NCI-H748 treated with DMSO at 0.1 percent for 48 hours (cell line): ENCODE measurements at places on chromosomes 12 and 14.

GRCh38 chr14:84017495-84017894 is 1512.4 kb upstream of the FLRT2 start:
- DNase-seq, result no peak

DNA sequence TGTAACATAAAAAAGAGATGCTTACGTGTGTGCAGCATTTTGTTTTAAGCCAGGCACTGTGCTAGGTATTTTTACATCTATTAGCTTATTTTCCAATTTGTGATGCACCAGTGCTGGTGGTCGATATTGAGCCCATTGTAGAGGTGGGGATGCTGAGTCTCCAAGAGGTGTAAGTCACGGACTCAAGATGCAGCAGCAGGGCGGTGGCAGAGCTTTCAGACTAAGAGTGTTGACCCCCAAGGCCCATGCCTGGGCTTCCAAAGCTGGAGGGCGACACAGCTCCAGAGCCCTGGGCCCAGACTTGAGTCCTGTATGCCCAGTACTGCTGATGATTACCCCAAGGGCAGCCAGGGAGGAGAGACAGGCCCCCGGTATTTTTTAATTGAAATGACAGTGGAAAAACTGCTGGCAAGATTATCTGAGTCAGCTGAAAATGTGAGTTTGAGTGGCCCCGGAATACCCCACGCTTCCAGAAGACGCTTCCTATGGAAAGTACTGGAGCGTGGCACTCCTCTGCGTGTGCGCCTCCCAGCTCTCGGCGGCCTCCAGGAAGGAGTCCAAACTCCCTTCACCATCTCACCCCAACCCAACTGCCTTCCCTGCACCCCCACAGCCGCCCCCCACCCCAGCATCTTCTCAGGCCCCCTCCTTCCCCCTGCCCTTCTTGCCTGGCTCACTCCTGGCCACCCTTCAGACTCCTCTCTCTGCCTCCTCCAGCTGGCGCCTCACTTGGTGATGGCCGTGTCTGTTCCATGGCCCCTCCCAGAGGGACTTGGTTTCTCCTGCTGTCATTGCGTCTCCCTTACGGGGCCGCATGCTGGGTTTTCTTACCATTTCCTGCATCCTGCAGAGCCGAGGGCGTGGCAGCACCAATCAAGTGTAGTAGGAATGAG is 40.7 kb downstream of the ELK3 start:
- DNase-seq, result no peak

DNA sequence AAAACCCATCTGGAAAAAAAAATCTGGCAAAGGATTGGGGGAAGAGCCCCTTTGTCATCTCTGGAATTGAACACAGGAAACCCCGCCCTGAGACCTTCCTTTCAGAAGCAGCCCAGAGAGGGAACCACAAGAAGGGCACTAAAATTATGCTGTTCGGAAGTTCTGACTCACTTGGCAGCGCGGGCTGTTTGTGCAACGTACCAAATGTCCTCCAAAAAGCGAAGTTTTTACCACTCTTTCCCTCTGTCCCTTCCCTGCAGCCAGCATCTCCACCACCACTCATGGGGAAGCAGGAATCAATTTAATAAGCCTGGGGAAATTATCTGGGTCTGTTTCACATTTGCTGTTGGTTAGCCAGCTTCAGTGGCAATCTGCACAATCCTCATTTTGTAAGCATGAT is 3.2 kb upstream of the SYNE3 start:
- no peak for DNase-seq

- DNase-seq, result peak; percentile 99
Measured at GRCh38 chr14:58331111-58331510, 32.8 kb downstream of the ARID4A start.

DNA sequence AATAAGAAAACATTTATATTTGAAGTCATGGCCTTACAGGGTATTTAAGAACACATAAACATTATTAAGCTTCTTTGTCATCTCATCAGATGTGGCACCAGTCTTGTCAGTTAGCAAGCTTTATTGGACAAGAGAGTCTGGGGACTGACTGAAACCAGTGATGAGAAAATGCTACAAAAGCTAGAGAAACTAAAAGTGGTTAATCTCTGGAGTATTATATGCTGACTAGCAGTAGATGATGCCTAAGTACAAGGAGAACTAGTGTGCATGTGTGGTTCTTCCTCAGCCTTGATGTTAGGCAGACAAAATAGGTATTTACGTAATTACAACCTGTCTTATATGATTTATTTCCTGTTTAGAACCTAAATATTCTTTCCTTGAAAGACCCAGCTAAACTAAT is 176.5 kb downstream of the CPNE8 start:
- DNase-seq, result no peak

DNA sequence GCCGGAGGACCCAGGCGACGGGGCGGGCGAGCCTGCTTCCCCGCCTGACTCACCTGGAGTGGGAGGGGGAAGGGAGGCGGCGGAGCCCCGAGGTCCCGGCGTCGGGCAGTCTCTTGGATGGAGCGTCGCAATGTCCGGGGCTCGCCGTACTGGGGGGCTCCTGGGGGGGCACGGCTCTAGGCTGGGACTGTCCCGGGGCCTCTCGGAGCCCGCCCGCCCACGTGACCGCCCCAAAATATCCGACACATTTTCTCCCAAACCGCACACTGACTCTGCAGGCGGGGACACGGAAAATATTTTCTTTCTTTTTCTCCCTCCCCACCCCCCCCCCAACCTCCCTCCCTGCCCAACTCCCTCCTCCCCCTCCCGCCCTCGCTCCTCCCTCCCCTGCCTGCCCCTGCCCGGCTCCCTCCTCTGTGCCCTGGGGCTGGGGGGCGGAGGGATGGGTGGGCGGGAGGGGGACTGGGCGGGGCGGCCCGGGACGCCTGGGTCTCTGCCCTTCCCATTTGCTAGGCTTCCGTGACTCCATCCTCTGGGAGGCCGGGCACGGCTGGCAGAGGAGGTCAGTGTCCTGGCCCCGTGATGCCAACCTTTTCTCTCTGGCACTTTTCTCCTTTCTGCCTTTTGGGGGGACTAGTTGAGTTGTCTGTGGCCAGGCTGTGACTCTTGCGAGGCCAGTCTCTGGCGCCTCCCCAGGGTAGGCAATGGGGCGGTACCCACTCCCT is at the start of gene RARG:
Gene RARG (minus strand): TSS at position 289 of the 725 bp plus-strand sequence. CDS start 4,664 bp downstream, outside the sequence.
- DNase-seq, result no peak

DNA sequence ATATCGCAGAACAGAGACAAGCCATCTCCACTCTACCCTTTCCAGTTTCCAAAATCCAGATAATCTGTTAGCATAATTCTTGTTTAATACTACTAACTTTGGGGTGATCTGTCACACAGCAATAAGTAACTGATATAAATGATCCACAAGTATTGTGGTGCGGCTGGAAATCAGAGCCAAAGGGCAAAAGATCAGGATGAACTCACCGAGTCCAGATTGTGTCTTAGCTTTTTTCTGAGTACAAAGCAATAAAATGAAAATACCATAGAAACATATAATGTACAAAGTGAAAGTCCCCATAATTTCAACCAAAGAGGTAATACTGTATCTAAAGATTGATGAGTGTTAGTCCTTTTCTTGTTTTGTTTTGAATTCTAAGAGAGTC is 17.4 kb downstream of the HECTD1 start:
- DNase-seq, result no peak

- DNase-seq, result no peak
Measured at GRCh38 chr14:20116748-20117147, 6.2 kb downstream of the OR4K17 start.

DNA sequence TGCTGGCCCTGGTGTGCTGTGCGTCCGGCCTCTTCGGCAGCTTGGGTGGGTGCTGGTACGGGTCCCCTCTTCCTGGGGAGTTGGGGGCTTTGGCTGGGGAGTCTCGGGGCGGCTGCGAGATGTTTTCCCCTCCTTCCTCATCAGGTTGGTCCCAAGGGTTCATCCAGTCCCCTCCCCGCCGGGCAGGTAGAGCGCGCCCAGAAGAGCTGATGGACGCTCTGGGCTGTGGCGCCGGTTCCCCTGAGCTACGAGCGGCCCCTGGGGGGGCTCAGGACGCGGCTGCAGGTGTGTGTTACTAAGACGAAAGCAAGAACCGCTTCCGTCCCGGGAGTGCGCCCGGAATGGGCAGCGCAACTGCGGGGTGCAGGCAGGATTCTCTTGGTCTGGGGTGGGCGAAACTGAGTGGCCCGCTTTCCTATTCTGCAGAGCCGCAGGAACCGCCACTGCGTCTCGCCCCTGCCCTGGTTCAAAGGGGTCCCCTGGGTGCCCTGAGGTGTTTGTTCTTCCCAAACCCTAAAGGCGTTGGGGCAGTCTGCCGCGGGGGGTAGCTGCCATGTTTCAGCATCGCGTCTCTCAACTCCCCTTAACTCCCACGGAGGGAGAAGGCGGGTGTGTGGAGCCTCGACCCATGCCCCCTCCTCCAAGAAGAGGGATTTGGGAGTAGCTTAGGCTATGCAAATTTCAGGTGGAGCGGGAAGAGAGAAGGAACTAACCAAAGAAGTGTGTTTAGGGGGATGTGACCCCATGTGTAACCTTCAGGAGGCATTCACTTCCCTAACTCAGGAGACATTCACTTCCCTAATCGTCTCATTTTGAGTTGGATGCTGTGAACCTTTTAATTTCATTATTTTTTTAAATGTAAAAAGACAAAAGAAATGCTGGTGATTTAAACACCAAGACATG is 1.2 kb downstream of the SLC24A4 start:
- no peak for DNase-seq
